ENCODE measurements at places on chromosomes 11 and 22.

GRCh38 chr11:33936725-33937604 is 45.1 kb upstream of the LMO2 start:
- no peak for DNase-seq

- DNase-seq, result no peak
Measured at GRCh38 chr11:66862559-66863037, 5.7 kb downstream of the LRFN4 start.

DNA sequence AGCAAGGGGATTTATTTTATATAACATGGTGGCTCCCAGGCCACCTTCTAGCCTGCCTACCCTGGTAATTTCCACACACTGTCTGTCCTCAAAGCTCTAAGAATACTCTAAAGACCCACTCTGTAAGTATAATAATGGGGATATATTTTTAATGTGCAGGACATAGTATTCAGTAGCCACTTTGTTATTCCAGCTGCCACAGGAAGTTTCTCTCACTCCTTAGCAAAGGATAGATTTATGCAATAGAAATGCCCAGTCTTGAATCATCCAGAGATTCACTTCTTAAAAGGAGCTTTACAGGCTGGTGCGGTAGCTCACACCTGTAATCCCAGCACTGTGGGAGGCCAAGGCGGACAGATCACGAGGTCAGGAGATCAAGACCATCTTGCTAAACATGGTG is 68.4 kb upstream of the LDLRAD3 start:
- DNase-seq, result no peak

DNA sequence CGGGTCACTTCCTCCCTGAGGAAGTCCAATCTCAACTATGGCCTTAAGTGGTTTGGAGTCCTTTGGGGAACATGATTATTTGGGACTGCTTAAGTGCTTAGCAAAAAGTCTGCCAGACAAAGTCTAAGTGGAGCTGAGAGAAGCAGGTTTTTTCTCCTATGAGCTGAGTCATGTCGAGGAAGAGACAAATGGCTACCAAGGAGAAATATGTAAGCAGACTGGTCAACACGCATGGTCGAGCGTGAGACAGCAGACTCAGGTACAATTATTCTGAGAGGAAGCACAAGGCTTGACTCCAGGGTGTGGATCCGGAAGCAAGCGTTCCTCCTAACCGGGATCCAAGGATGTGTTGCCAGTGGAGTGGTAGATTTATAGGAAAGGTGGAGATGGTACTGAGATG is 30.6 kb downstream of the UBASH3B start:
- no peak for DNase-seq

GRCh38 chr22:48199667-48200066 is 1437.2 kb downstream of the TBC1D22A start:
- no peak for DNase-seq

- DNase-seq, result no peak
Measured at GRCh38 chr22:42080287-42080686, 787 bp downstream of the SMDT1 start.

DNA sequence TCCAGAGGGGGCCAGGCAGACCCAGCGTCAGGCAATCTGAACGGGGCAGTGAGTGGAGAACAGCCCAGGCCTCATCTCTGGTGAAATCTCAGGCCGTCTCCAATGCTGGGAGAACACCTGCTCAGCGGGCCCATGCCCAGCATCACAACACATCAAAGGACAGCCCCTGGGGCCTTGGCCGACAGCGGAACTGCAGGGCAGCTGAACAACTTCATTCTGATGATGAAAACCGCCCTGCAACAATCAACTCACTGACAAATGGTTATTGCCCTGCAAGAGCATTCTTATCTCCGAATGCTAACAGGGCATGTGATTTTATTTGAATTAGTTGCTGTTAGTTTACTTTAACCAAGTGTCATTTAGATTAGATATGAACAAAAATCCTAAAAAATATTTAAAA is 14.6 kb downstream of the CELSR1 start:
- DNase-seq, result no peak

- DNase-seq, result no peak
Measured at GRCh38 chr11:125494974-125495725, 915 bp downstream of the FEZ1 start.

- no peak for DNase-seq
Measured at GRCh38 chr11:118851970-118852369, 31.7 kb upstream of the CXCR5 start.

GRCh38 chr11:119126675-119127268 is 5.4 kb downstream of the HINFP start:
- DNase-seq, result no peak

DNA sequence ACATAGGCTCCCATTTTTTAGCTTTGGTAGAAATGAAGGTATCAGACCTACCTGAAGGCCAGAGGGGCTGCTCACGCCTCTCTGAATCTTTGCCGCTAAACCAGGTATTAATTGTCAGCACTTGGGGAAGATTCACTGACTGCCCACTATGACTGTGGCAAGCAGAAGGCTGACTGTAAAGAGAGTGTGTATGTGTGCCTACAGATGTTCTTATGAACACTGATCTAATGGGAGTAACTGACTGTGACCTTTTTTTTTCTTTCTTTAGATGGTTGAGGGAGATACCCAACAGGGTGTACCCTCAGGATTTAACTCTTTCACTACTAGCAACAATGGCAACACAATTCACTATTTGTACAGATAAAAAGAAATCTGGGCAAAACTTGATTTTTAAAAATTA is at the start of gene RAG2:
TSS of gene RAG2 (minus strand) at position 186 of the 400 bp plus-strand sequence. CDS start 4,068 bp downstream, outside the sequence.
- no peak for DNase-seq

GRCh38 chr11:80636999-80637398 is 1196.2 kb upstream of the TENM4 start:
- DNase-seq, result no peak
